ENCODE measurements at places on chromosomes 2 and 18.

DNA sequence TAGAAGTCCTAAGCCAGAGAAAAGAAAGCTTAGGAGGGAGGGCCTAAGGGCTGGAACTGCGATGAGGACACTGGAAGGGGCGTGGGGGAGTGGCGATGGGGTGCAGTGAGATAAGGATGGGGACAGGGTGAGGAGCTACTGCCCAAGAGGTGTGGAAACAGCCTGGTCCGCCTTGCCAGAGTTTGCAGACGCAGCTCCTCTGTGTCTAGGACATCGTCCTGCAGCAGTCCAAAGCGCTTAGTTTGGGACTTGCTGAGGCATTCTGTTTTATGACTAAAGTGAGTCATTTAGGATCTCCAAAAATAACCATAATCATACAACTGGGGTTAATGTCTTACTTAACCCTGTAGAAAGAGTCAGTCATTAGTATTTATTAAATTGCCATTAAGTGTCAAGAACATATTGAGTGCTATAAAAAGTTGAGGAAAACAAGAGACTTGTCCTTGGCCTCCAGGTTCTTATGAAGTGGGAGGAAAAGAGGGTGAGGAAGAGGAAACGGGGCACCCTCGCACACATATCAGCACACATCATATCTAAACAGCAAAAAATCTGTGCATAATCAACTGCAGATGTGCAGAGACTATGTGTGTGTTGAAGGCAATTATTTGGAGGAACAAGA is 74.8 kb downstream of the CDK15 start:
- no peak for DNase-seq

- DNase-seq: no peak
Measured at GRCh38 chr2:25899404-25899970, 21.2 kb upstream of the ASXL2 start.

DNA sequence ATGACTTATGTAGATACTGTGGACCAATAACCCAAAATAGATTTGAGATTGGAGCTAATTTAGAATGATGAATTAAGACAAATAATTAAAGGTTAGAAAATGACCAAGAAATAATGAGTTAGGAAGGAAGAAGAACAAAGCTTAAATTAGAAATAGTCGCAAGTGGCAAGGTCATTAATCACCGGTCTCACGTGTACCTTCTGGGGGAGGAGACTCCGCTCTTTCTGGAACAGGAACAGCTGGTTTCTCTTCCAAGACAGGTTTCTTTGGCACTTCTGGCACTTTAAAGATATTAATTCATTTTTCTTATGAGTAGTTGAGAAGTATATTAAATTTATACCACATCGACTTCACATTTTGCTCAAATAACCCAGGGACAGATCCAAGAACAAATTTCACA is 156.7 kb downstream of the TTN start:
- no peak for DNase-seq

DNA sequence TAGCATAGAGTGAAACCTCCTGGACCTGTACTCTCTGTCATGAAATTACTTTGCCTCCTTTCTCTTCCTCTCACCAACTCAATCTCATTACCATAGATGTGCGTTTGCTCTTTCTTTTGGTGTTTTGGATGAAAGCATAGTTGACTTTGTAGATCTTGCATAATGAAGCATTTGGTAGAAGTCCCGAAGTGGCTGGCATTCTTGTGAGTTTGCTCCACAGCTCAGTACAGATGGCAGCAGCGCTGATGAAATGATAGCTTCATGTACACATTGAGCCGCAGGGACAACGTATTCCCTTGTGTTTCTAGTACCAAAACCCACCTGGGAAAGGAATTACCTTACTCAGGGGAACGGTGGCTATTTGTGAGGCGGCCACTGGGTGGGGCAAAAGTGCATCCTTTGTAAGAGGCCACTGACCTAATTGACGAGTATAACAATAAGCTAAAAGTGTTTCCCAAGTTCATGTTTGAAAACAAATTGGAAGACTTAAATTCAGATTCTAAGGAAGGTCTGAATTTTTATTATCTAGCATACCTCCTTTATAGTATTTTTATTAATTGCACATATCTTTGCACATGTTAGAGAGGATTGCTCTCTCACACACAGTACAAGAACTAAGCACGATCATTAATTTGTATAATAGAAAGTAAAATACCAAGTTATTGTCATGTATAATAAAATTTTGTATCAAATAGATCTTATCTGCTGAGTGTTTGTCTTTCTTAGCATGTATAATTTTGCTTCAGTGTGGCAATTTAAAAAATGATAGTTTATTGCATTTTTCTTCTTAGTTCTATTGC is 25.4 kb upstream of the CDH7 start:
- DNase-seq: no peak

- no peak for DNase-seq
Measured at GRCh38 chr18:47876813-47877212, 53.6 kb downstream of the SMAD2 start.

DNA sequence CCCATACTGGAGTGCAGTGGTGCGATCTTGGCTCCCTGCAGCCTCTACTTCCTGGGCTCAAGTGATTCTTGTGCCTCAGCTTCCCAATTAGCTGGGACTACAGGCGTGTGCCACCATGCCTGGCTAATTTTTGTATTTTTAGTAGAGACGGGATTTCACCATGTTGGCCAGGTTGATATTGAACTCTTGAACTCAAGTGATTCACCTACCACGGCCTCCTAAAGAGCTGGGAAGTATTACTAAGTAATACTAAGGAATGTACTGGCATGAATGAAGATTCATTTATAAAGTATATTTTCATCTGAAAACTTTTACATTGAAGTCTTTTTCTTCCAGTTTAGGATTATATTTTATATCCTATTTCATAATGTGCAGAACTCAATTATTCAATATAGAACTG is 38.1 kb downstream of the NUP35 start:
- no peak for DNase-seq

Measured in stromal cell of bone marrow (primary cell).